ENCODE measurements at places on chromosomes 2 and 18.

- no peak for DNase-seq
Observed at GRCh38 chr2:218885981-218886947, 5.6 kb downstream of the WNT10A start.

DNA sequence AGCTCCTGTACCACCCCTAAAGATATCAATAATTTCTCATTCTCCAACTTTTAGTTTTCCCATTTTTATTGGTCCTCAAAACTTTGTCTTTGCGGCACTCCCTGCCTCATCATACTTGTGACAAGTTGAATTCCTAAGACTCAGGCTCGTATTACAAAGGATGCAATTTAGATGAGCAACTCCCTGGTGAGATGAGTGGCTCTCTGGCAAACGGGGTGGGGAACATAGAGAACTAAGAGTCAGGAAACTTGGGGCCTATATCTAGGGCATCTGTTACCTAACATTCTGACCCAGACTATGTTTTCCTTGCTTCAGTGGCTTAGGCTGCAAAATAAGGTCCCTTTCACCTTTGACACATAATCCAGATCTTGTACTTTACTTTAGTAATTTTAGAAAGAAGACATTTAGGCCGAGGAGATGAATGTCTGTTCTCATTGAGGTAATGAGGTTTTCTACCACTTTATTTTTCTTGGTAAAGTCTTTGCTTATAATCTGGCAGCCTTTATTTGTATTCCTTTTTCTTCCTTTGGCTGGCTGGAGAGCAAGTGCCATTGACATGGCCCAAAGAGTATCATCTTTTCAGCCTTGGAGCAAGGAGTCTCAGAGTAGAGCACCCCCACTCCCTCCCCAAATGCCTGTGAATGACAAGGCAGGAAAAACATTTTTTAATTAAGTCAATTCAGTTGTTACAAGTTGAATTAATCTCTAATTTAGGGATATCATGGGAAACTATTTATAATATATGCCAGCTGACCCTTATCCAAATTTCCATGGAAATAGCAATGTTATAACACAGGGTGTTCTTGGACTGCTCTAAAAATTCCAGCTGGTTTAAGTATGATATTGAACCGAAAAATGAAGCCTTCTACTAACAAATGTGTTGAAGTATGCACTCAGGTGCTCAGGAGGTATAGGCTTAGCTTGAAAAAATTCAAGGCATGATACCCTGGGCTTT lies 15.2 kb downstream of the TSPYL6 start:
- DNase-seq, result no peak

GRCh38 chr2:124704071-124704925 lies 679.2 kb downstream of the CNTNAP5 start:
- no peak for DNase-seq

- no peak for DNase-seq
Observed at GRCh38 chr2:98381494-98381893, 35.2 kb downstream of the CNGA3 start.

GRCh38 chr18:3248062-3248657 lies 559 bp downstream of the MYL12A start:
- DNase-seq, result peak; percentile 70

- no peak for DNase-seq
Observed at GRCh38 chr2:216012830-216013079, 596 bp downstream of the MREG start.

GRCh38 chr2:42523341-42523740 lies 29.6 kb upstream of the KCNG3 start:
- no peak for DNase-seq

DNA sequence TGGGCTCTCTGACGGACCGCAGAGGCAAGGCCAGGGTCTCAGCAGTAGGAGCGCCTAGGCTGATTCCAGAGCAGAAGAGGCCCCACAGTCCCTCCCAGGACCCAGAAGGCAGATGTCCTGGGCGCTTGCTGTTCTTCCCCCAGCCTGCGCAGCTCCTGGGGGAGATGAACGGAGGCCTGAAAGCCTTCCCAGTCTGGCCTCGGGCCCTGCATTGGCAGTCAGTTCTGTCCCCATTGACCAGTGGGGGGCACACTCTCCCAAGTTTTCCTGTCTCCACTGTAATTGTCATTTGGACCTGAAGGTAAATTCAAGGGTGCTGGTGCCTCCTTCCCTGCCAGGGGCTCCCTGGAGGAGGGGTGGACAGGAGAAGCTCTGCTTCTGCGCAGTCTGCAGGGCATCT lies 345.7 kb downstream of the CYP26B1 start:
- peak; percentile 18 for DNase-seq
